ENCODE measurements at places on chromosomes 7 and 10.

DNA sequence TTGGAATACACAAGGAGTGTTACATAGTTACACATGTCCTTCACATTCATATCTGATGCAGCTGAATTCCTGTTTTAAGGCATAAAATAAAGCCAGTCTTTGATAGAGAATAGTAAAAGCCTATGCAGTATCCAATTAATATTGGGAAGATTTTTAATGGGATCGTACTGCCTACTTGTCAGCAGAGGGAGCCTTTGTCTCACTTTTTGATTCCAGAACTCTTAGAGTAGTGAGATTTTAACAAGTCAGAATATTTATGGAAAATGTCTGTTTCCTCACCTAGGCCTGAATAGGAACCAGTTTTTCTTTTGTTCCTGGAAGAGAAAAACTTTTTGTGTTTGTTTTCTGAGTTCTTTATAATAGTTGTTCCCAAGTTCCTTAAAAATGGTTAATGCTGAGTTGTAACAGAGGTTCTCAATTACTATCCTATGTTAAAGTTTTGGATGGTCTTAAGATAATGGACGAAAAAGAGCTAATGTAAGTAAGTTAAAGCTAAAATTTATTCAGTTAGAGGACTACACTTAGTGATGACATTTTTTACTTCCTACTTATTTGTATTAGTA lies 114.0 kb downstream of the BBS9 start:
- peak; percentile 34 for DNase-seq

- DNase-seq, result no peak
These were observed 228.8 kb downstream of the TRIL start for GRCh38 chr7:28729281-28729680.

DNA sequence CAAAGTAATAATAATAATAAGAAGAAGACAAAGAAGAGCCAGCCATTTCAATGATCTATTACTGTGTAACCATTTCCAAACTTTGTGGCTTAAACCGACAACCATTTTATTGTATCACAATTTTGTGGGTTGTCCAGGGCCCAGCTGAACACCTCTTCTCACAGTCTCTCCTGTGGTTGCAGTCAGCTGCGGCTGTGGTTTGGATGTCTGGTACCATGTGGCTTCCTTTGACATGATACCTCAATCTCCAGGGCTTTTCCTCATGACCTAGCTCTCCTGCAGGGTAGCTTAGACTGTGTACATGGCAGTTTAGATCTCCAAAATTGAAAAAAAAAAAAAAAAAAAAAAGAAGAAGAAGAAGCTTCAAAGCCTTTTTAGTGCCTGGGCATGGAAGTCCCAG lies 72.6 kb upstream of the NFKB2 start:
- DNase-seq, result no peak

- peak; percentile 93 for DNase-seq
These were observed 1.1 kb upstream of the ARL4A start for GRCh38 chr7:12686234-12686890.

- no peak for DNase-seq
These were observed 30.9 kb downstream of the CDK1 start for GRCh38 chr10:60809157-60809556.

DNA sequence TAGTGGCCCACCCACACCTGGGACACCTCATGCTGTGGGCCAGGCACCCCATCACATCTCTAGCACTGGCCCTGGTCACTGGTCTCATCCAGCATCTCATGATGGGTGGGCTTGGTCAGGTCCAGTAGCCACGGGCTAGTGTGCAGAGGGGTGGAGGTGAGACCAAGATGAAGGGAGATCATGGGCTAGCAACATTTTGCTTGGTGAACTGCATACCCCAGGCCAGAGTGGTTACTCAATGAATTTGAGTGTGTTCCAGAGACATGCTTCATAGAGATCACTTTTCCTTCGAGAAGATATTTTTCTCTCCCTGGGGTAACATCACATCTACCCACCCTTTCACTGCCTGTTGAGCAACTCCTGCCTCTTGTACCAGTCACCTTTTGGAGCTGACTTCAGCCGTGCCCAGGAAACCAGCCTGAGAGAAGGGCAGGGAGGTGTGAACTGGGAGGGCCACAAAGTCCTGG lies 44.2 kb downstream of the MINDY4 start:
- no peak for DNase-seq

GRCh38 chr7:24948739-24949138 lies 31.2 kb downstream of the OSBPL3 start:
- DNase-seq, result no peak

- DNase-seq, result no peak
These were observed 4.5 kb downstream of the GRK5 start for GRCh38 chr10:119211625-119212441.

DNA sequence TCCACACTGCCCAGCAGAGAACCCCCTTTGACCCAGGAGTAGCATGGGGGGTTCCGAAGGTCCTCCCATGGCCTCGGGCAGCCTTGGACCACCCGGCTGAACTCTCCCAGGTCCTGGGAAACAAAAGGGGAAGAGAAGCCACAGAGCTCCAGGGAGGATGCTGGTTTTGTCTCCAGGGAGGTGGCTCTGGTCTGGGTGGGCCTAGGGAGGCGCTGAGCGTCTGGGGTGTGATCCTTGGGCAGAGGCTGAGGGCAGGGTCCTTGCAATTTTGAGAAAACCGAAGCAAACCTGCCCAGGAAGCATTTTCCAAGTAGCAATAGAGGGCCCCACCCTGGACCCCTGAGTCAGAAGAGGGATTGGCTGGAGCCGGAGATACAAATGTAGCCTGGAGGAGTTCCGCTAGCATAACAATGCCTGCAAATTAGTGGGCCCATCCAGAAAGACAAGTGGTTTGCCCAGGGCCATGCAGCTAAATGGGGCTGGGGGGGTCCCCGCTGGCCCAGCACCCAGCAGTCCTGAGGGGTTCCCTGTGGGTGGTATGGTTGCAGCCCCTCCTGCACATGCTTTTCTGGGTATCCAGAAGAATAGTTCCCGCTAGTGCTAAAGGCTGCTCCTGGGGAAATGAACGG lies 2.0 kb downstream of the UTF1 start:
- no peak for DNase-seq

- DNase-seq, result no peak
These were observed 408.5 kb upstream of the POT1 start for GRCh38 chr7:125338110-125338509.

DNA sequence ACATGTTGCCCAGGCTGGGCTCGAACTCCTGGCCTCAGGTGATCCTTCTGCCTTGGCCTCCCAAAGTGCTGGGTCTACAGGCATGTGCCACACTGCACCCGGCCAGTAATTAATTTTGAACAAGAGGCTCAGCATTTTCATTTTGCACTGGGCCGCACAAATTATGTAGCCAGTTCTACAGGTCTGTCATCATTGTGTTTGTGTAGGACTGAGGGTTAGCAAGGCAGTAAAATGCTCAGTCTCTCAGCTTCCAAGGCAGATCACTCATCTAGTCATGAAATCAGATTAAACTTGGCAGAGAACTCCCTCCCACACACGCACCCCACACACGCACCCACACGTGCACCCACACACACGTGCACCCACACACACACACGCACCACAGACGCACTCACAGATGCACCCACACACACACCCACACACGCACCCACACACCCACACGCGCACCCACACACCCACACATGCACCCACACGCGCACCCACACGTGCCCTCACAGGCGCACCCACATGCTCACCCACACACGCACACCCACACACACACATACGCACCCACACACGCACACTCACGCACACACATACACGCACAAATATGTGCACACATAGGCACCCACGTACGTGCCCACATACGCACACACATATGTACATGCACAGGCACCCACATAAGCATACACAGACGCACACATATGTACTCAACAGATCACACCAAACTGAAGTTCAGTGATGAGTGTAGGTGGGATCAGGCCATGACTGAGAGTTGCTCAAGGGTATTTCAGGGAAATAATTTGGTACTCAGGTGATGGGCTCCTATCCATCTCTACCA lies 27.8 kb upstream of the PROSER2 start:
- DNase-seq, result no peak

DNA sequence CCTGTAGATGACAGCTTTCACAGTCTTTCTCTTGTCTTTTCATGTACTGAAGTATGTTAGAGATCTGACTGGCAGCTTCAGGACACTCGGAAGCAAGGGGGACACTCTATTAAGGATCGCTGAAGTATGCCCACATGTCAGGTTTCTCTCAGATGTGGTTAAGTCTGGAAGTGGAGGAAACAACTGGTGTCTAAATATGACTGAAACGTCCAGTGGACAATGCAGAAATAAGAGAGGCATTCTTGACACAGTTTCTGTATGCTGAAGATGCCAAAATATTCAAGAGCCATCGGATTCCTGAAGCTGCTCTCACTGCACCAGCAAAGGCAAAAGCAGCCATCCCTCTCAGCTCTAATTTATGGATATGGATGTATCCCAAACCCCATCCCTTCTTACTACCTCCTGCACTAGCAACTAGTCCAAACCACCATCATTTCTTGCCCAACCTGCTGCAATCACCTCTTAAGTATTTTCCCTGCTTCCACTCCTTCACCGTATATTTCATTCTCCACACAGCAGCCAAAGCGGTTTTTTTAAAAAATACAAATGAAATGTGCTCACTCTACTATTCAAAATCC lies 113.4 kb downstream of the REEP3 start:
- DNase-seq, result no peak

DNA sequence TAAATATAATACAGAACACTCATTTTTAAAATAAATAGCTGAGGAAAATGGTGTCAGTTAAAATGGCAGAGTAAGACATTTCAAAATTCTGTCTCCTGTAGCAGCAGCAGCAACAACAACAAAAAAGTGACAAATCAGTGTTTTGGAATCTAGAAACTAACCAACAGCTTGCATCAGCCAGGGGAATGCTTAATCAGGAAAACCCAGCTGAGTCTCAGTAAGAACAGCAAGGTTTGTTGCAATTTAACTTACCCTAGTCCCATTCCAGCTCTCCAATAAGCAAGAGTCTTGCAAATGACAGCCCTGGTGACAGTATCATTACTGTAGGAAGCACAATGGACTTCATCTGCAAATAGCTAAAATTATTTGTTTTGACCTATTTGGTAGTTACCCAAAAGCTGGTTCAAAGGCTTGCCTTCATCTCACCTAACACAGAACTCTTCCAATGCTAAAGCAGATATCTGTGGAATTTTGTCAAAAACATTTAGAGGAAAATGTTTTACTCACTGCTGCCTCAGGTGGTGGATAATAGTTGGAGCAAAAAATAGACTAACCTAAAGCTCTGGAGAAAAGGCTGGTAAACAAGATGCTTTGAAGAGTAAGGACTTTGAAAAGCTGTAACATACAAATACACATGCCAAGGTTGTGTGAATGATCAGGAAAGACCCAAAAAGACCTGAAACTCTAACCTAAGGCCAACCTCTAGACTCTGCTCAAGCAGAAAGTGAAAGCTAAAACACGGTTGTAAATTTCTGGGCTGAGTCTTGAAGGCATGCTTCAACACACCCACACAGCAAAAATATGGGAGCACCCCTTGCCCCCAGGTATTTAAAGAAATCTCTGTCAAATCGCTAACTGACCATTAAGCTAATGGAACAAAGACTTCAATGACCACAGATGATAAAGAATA lies 9.9 kb upstream of the ARHGAP22 start:
- no peak for DNase-seq

DNA sequence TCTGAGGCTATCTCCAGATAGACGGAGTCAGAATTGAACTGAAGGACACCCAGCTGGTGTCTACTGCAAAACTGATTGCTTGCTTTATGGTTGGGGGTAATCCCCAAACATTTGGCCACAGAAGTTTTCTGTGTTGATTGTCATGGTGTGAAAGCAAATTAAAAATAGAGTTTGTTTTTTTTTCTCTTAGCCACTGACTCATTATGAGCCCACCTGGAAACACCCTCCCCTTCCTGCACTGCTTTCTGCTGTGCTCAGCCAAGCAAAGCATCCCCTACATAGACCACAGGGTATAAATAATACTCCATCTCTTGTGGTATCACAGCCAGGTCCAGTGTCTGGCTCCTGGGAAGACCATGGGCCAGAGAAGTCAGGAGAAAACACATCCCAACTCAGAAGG lies 6.5 kb upstream of the VWC2 start:
- DNase-seq, result no peak

DNA sequence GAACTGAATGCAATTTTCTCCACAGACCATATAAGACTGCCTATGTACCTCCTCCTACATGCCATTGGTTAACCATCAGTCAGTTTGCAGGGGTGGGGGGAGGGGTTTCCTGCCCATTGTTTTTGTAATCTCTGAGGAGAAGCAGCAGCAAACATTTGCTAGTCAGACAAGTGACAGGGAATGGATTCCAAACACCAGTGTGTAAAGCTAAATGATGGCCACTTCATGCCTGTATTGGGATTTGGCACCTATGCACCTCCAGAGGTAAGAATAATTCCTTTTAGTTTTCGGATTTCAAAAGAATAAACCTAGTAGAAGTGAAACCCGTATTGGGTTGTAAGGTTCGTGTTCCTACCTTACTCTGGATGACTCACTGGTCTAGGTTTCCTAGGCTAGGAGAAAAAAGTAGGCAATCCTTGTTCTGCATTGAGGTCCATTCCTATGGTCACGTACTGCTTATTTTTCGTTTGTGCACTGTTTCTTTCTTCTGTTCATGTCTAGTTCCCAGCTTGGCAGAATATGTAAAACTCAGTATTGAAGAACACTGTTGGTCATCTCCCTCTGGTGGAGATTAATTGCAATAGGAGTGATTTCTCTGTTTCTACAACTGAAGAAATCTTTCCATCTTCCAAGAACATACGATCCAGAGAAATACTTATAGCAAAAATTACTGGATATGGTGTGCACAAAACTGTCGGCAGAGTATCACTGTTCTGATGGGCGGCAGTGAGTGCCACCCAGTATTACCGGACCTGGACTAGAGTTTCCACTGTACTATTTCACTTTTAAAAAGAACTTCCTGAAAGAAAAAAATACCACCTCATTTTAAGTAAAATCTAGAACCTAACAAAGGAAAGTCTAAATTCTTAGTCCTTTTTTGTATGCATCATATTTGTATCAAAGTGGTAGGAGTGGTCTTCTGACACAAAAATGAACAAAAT lies at the start of gene AKR1C3:
Gene AKR1C3, plus strand, starts transcription at position 150 of the 941 bp plus-strand sequence. Its CDS starts 31 bp downstream, at position 181.
- DNase-seq, result no peak

DNA sequence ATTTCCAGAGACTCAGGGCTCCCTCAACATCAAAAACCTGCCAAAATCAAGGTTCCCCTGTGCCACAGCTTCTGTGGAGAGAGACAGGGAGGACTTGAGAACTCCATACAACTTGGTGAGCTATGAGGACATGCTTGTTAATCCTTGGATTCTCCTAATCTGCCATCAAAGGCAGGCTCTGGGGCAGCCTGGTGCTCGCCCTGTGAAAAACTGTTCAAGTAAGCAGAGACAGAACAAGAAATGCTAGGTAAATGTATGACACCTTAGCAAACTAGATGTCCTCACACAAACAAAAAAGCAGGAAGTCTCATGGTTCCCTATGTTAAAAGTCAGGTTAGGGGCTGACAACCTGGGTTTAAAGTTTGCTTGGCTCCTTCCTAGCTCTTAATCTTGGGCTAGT lies 73.6 kb downstream of the ANK3 start:
- no peak for DNase-seq

DNA sequence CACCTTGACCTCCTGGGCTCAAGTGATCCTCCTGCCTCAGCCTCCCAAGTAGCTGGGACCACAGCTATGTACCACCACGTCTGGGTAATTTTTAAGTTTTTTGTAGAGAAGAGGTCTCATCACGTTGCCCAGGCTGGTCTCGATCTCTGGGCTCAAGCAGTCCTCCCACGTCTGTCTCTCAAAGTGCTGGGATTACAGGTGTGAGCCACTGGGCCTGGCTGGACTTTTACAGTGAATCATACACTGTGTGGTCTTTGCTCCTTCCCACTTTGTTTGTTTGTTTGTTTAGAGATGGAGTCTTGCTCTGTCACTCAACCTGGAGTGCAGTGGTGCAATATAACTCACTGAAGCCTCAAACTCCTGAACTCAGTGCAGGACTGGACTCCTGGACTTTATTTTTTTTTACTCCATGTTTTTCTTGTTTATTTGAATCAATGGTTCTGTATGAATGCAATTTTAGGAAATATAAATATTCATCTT lies 12.5 kb downstream of the PPIA start:
- DNase-seq, result no peak
